ENCODE measurements at places on chromosomes 3 and 15.
A peak's percentile ranks its signal among the peaks of the same experiment; 100 is the strongest.

DNA sequence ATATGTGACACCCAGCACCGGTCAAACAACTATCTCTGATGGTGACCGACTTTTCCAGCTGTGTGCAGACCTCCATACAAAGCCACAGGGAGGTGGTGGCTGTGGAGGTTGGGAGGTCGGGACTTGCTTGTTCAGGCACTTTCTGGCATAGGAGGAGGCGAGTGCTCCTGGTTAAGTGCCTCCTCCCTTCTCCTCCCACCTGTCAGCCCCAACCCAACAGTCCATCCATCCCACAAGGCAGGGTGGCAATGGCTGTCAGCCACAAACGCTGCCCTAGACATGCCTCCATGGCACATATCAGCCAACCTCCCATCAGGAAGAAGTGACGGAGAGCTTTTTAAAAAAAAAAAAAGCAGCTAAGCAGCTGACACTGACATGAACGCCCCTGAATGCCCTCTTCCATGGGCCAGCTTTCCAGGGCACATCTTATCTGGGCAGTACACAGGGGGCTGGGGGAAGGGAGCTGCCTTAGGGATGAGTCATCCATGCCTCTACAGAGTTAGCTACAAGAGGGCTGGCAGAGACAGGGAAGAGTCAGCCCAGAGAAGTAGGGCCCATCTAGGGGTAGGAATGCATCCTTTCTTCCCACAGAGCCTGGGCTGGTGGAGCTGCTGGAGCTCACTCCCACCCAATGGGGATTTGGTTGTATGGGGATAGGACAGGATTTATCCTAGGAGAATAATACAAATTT lies 41.2 kb downstream of the CCDC12 start:
- peak; percentile 83 for DNase-seq

DNA sequence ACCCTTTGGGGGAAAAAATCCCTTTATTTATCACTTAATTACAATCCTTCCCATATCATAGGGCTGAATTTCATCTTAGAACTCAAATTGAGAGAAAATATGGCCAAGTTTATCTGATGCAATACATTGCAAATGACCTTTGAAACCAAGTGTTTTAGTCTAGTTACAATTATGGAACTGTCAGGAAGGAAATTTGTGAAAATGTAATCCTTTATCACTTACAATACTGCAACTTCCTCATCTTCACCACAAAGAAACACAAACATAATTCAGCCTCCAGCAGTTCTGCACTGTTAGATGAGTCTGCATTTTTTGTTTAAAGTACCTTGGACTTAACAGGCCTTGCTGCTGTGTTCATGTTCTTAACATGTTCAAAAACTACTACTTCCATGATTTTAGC lies 4.6 kb downstream of the CCPG1 start:
- peak; percentile 17 for DNase-seq

DNA sequence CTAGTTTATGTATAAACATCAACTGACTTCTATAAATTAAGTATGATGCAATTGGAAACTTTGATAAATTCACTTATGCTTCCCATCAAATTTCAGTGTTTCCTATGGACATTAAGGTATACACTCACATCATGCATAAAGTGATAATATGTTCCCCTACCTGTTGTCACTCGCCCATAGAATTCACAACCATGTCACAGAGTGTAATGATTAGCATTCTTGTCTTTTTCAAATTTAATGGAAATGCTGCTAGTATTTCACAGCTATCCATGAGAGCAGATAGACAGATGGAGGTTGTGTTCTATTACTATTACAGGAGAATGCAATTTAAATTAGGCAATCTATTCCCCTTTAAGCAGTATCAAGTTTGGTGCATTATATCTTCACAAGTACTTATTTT lies 984 bp downstream of the PLSCR4 start:
- no peak for DNase-seq

GRCh38 chr3:108698461-108698860 lies 58.7 kb downstream of the RETNLB start:
- no peak for DNase-seq

DNA sequence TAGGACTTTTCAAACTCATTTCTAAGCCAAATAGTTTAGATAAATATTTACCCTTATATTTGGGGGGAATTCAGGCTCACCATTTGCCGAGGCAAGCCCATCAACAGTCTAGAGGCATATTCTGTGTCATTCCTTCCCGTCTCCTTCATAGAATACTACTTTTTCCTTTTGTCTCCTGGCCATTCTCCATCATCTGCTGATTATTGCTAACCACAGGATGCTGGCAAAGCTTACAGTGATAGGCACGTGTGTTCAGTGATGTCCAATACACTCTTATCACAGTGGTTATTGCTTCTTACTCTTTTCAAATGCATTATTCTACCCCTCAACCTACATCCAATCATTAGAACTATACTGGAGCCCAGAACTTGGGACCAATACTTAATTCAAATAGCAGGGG lies 130.6 kb upstream of the ZBED2 start:
- no peak for DNase-seq

- no peak for DNase-seq
Measured at GRCh38 chr15:81895723-81896122, 150.1 kb downstream of the MEX3B start.

- no peak for DNase-seq
Measured at GRCh38 chr3:140577911-140578310, 100.0 kb upstream of the TRIM42 start.

- DNase-seq, result peak; percentile 39
Measured at GRCh38 chr3:186099178-186099577, 9.7 kb downstream of the ETV5 start.

DNA sequence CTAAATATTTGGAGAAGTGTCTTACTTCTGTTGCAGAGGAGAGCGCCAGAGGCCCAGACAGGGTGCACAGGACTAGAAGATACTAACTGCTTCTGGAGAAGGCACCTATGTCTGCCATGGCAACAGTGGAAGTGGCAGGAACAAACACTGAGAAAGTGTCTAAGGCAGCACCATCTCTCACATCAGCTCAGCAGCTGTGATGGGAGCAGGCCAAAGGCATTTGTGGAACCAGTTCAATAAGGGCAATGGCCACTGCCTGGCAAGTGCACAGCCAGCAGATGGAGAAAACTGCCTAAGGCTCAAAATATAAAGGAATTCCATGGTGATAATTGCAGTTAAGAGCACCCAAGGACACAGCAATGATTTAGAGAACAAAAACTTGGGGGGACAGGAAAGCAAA lies 563.0 kb upstream of the CCDC54 start:
- DNase-seq, result no peak

DNA sequence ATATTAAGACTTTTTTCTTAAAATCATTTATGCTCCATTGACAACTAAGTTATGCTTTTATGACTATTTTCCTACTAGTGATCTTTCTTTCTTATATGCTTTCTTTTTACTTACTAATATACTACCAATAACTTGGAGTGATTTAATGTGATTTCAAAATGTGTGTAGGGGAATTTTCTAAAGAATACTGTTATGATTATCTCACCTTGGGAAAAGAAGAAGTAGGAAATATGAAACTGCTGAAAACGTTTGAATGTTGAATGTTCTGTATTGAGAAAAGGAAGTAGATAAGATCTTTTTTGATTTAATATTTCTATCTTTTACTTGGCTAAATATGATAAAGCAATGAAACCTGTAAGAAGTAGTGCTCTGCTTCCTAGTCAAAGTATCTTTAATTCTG lies 7.8 kb upstream of the CD200R1 start:
- DNase-seq, result no peak

DNA sequence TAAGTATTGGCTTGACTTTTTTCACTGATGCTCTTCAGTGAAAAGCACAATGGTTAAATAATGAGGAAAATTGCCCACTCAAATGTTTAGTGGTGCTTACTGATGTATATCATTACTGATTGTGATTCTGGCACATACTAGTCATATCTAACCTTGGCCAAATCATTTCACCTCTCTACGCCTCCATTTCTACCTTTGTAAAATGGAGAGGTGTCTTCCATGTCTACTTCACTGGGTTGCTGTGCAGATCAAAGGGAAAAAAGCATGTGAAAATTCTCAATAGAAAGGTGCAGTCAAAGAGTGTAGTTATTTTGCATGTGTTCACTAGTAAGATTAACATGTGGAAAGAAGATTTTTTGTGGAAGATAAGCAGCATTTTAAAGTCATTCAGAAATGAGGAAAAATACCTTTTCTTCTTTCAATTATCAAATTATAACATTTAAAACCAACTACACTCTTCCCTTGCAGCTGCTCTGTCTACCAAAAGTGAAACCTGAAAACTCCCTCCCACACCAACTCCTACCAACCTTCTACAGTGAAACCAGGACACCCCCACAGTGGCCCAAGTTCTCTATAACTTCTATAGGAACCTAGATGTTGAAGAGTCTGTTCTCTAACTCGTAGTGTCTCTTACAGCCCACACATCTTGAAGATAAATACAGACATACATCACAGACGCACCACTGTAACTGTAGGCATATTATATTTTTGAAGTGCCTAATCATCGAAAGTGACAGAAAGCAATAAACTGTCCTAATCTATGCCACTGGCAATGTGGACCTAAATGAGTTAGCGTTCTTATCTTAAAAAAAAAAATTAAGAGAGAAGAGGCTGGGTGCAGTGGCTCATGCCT lies 1.4 kb downstream of the CD200R1 start:
- no peak for DNase-seq

DNA sequence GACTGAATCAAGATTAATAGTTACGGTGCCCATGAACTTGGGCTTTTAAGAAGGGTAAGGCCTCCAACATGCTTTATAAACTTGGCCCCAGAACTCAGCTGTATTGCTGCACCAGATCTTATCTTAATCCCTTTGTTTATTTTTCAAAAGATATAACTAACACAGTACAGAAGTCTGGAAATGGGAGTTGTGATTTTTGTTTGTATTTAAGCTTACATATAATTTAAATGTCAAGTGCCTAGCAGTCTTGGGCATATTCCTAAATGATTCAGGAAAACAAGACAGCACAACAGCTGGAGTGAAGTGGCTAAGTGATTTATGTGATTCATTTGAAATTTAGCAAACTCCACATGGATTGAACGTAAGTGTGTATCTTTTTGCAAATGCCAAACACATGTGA lies 56.2 kb downstream of the NBEAL2 start:
- no peak for DNase-seq

DNA sequence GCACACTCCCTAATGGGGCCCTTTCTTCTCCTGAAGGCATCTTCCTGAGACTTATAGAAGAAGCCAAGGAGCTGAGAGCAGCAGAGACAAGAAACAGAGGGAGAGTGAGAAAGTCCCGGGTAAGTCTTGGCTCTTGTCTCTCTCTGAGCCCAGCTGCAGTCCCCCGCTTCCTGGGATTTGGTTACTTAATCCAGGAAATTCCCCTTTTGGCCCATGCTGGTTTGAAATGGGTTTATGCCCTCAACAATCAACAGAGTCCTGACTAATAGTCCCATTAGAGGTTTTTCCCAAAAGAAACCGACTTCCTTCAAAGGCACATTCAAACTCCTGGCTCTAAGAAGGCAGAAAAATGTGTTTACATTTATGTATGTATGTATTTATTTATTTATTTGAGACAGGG lies 22.0 kb downstream of the TMEM158 start:
- DNase-seq, result no peak

- no peak for DNase-seq
Measured at GRCh38 chr3:13884851-13885703, 5.2 kb upstream of the WNT7A start.

DNA sequence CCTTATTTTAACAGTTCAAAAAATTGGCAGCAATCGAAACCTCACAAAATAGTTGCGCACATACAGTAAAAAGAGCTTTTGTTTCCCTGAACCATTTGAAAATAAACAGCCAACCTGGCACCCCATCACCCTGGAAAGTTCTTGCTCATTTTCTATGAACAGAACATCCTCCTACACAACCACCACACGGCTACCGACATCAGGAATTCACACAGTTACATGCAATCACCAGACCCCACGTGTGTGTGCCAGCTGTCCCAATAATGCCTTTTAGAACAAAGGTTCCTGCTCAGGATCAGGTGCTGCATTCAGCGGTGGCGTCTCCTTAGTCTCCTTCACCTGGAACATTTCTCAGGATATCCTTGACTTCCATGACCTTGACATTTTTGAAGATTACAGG lies 186.5 kb downstream of the KLF13 start:
- DNase-seq, result no peak

DNA sequence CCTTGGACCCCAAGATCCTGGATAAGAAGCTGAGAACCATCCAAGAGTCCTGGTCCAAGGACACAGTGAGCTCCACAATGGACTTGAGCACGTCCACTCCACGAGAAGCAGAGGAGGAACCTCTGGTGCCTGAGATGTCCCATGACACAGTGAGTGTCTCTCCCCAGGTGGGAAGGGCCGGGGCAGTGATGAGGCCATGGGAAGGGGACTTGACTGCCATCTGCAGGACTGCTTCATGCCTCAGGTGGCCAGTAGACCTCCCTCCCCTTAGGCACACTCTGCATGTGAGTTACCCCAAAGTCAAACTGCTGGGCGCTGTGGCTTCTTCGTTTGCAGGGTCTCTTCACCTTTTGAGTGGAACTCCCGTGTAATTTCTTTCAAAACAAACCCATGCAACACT lies 59.7 kb downstream of the CCDC33 start:
- no peak for DNase-seq

DNA sequence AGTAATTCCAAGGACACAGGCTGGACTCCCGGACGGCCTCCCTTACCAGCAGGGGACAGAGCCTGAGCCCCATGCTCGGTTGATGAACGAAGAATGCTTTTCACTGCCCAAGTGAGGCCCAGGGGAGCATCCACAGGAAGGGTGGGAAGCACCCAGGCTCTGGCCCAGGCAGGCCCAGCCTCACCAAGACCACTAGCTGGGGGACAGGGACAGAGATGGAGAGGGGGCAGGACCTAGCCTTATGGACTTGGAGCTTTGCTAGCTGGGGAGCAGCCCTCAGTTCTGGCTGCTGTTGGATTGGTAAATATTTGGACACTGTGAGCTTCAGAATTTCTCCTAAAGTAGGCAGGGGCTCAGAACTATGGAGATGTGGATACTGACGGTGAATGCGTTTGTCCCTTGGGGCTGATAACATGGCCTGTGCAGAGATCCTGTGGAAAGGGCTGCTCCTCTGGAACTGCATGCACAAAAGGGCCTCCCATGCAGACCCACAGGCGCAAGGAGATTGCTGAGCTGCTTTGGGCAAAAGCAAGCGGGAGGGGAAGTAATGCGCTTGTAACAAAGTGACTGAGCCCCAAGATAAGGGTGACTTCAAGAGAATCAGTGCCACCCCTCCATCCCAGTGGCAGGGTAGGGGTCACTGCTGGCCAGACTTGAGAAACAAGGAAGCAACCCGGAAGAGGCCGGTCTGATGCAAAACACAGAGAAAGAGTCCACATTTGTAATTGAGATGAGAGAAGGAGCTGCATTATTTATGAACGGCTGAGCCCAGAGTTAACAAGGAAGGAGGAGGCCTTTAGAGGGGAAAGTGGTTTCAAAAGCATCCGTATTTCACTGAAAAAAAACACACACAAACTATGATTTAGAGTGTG lies 70.1 kb upstream of the MEF2A start:
- DNase-seq, result no peak

DNA sequence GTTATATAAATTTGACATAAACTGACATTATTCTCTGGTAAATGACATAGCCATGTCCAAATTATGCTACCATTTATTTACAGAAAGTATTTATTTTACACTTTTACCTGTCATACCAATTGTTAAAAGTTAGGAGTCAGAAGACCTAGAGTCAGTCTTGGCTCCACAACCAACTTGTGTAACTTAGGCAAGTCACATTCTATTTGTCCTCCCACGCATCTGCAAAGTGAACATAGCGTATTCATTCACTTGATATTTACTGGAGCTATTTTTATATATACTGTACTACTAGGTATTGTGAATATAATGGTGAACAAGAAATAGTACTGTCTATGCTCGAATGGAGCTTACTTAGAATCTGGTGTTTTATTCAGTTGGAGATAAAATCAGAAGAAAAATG lies 78.7 kb downstream of the ZNF280D start:
- no peak for DNase-seq
